ENCODE measurements at places on chromosomes 7 and 10.
A peak's percentile ranks its signal among the peaks of the same experiment; 100 is the strongest.

- peak; percentile 74 for DNase-seq
Measured at GRCh38 chr10:35369049-35369611, 32.8 kb downstream of the CCNY start.

GRCh38 chr7:741191-741671 lies 14.2 kb upstream of the PRKAR1B start:
- DNase-seq: no peak

DNA sequence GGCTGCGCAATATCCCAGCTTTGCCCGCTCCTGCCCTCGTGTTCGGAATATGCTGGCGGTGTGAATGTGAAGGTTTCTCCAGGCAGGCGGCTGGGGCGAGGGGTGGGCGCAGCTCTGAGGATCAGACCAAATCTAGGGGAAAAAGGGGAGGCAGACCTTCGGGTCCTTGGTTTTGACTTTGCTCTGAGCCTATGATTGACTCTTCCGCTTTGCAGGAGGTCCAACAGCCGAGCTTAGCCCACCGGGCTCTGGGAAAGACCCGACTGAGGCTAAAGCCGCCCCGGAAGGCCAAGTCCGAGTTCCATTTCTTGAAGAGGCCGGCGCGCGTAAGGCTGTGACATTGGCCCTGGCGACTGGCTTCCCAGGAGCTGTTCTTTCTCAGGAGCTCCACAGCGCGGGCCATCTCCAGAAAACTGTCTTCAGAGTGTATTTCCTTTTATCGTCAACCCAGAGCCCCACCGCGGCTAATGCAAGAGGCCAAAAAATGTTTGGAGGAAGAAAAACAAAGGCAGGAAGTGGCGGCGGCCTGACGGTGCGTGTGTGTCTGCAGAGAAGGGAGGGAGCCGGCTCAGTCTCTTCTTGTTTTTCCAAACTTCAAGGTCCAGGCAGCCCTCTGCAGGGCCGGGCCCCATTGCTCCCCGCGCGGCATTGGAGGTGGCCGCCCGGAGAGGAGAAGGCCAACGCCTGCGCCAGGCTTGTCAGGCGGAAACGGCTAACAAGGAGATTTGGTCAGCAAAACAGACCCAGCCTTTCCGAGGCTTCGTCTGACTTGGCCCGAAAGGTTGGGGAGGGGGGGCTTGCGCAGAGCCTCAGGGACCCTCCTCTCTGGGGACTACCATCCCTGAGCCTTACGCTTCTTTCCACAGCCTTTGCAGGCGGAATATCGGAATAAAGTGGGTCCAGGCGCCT lies 3.6 kb upstream of the HOXA11 start:
- DNase-seq: no peak

DNA sequence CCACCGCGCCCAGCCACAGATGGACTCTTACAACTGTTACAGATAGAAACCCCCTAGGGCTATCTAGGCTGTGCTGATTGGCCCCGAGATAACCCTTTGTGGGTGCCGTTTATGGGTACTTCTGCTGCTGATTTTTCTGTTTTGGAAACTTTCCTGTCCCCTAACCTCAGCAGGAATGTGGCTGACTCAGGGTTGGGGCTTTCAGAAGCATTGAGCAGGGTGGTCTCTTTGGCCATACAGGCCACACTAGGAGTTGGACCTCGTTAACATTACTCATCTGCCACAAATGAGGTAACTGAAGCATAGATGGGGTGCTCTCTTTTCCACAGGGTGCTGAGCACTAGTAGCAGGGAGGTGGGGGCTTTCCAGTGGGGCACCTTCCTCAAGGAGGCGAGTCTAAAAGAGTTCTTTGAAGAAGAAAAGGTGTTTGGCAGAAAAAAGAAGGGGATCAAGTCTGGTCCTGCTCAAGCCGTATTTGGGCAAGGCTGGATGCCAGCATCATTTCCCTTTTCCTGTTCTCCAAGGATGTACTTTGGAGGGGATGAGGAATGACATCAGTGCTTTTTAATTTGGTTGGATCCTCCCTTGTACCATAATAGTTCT lies 6.4 kb downstream of the ZSCAN25 start:
- DNase-seq: no peak

- DNase-seq: no peak
Measured at GRCh38 chr7:78792006-78792405, 661.5 kb downstream of the MAGI2 start.

GRCh38 chr10:101028446-101029337 lies 2.2 kb downstream of the PDZD7 start:
- no peak for DNase-seq

Data from AG10803 (cell line).